Mesenteric fat pad (tissue), 1 donor: ENCODE measurements at places on chromosomes 7 and 10. TPM values are rescaled to one million over a fixed set of nuclear protein-coding genes. Genes with fewer than 3 reads are reported as not detected.

DNA sequence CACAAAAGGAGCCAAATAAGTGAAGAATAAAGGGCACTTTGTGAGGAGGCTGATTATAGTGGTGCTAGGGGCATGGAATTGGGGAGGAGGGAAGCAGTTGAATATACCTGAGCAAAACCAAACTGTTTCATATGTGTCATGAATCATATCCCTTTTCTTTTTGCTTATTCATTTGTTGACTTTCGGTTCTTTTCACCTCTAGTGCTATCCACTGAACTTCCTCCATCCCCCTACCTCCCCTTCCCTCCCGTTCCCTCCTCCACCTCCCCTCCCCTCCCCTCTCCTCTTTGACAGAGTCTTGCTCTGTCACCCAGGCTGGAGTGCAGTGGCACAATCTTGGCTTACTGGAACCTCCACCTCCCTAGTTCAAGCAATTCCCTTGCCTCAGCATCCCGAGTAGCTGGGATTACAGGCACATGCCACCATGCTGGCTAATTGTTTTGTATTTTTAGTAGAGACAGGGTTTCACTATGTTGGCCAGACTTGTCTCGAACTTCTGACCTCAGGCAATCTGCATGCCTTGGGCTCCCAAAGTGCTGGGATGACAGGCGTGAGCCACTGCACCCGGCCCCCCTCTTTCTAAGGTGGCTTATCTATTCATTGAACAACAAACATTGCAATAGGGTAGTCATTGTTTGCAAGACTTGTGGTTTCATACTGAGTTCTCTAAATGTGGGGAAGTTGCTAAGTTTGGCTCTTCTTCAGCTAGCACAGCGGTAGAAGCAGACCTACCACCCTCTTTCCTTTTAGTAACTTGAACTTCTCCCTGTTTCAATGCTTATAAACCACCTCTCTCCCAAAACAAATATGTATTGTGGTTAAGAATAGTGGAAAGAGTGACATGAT is 150.4 kb upstream of the PRPS1L1 start:
- no peak for DNase-seq

WEE2 gene
- not detected for total RNA-seq

HHEX gene
- 6.8 TPM for total RNA-seq

GRCh38 chr10:9009505-9009904 is 955.0 kb downstream of the GATA3 start:
- DNase-seq: no peak

DNA sequence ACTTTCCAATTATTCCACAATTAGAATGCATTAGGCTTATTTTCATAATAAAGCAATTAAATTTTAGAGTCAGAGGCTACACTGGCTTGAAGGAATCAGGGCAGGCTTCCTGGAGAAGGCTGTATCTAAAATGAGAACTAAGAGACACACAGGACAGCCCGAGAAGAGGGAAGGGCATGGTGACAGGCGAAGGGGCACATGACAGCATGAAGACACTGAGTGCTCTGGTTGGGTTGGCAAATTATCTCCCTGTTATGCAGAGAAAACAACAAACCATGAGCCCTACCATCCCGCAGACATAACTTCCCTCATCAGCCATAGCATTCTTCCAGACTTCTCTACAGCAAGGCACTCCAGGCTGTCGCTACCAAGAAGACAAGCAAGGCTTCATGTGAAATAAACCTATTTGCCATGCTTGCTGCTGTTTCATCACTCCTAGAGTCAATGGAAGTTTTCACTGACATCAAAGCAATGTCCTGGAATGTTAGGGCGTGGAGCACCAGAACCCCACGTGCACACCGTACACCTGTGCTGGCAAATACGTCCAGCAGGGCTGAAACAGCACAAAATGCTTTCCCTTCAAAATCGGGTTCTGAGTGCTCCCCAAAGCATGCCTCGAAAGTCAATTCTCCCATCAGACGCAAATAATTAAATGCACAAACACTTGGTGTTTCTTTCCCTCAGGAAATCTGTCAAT is 21.3 kb downstream of the VOPP1 start:
- no peak for DNase-seq

- no peak for DNase-seq
These were observed 1.1 kb upstream of the ZNF503 start for GRCh38 chr10:75402486-75403143.

DNA sequence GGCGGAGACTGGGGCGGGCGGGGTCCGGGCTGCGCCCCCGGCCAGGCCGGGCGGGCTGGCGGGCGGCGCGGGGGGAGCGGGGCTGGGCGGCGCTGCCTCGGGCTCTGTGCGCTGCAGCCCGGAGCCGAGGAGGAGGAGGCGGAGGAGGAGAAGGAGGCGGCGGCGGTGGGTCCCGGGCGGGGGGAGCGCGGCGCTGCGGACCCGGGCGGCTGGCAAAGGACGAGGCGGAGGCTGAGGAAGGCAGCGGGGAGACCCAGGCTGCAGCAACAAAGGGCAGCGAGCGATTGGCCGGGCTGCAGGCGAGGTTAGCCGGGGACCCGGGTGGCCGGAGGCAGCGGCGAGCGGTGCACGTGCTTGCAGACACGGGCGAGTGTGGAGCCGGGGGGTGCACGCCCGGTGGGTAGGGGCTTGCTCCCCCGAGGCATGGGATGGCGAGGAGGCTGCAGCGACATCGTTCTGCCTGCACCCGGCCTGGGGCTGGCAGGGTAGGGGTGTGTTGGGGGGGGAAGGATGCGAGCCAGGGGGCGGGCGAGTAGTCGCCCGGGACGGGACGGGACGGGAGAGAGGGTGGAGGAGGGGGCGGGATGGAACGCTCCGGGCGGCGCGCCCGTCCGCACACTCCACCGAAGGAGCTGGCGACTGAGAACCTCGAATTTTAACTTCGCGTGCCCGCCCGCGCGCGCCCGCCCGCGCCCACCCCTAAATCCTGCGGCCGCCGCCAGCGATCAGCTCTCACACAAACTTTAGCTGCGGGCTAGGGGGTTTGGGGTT is 844 bp upstream of the KAT6B start:
- DNase-seq: peak; percentile 92

DNA sequence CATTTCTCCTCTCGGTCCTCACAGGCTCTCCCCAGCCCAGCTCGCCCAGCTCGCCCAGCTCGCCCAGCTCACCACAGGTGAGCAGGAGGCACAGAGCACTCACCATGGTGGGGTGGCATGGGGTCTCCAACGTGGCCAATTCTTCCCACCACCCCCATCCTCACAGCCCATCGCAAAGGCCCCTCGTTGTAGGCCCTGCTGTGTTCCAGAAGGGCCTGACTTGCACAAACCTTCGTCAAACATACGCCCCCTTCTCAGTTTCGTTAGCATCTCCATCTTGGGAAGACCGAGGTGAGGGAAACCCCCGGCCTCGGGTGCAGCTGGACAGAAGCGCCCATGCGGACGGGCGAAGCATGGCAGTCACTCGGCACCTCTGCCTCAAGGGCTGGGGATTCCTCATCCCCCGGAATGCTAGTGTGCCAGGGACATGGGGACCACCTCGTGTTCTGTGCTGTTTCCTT is 304.6 kb downstream of the TNS3 start:
- DNase-seq: no peak

DNA sequence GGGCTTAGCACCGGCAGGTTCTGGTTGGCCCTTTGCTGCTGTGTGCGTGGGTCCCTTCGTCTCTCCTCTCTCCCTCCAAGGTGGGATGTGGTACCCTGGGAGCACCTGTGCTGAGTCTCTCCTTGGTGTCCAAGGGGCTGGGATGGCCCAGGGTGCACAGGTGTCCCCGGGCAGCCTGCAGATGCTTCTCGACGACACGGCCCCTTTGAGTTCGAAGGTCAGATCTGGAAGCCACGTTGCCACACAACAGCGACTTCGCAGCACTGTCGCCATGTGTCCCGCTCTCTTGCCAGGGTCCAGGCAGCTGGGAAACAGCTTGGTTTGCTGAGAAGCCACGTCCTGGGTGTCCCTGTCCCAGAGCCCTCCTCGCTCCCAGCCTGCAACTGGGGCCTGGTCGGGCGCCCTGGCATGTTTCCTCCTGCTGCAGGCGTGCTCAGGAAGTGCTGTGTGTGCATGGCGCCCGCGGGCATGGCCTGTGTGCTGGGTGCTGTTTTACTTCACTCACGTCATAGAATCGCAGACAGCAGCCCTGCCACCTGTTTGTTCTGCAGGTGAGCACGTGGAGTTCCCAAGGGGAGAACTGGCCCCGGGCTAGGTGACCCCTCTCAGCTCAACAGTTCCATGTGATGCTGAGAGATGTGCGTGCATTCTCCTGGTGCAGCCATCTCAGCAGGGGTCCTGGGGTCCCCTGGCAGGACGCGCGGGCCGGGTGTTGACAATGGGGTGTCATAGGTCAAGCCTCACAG is 70.9 kb downstream of the DNAJB6 start:
- DNase-seq: no peak

LCOR gene
- total RNA-seq: 40.7 TPM

DNA sequence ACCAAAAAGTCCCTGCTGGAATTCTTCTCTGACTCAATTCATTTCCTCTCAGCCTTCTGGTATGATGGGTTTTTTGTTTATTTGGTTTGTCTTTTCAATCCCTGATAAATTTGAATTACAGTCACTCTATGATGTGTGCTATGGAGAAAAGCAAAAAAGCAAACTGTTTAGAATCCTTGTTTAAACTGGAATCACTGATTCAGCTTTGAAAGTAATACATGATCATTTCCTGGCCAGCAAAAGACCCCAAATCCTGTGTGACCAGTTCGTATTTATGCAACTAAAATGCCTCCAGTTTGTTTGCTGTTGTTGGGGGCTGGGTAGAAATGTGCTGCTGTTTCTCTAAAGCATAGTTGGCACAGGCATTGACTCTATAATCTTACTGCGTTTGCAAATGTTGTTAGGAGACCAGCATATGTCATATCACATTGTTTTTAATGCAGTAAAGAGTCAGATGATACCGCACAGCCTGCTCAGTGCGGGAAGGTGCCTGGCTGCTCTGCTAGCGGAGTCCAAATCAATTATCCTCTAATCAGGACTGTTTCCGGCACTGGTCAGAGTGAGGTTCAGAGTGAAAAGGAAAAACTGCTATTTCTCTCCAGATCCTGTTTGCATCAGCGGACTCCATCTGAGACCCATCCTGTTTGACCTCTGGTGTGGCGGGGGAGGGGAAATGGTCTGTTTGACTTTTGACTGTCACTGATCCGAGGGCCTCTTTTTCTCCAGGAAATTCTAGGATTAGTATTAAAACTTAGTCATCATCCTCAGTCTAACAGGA is 40.6 kb upstream of the ADD3 start:
- DNase-seq: no peak

- DNase-seq: no peak
These were observed 190.5 kb downstream of the SKAP2 start for GRCh38 chr7:26673858-26674257.

NANOS1 gene
- 54.3 TPM for total RNA-seq

DNA sequence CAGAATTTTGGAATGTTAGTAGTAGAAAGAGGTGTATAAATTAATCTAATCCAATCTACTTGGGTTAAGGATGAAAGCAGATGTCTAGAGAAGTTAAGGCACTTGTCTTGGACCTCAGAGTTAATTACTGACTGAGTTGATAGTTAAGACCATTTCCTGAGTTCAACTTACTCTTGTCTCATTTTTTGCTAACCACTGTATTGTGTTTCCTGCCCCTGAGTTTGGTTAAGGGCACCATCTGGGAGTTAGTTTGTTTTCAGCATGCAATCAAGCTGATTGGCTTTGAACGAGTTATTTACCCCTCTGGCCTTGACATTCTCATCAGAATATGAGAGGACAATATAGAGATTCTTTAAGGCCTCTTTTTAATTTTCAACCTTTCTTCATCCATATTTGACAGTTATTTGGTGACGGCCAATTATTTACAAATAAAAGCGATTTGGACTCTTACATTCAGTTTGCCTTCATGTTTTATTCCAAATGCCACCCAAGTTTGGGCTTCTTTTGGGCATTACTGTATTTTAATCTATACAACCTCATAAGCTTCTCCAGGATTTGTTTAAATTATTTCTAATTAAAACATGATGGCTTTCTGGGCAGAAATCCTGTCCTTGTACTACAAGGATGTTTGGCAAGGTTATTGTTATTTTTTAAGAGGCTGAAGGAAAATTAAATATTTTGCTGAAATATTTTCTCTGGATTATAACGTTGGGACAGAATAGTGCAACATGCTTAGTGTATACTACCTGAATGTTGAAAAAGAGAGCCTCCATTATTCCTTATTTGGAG is 225.0 kb downstream of the CACNB2 start:
- DNase-seq: no peak

- DNase-seq: peak; percentile 69
These were observed 14.1 kb downstream of the EPHB6 start for GRCh38 chr7:142868986-142869415.

GRCh38 chr7:106752367-106752766 is 91.4 kb upstream of the CCDC71L start:
- no peak for DNase-seq

LIPF gene
- not detected for total RNA-seq

SH2D4B gene
- total RNA-seq: 0.35 TPM

- DNase-seq: no peak
These were observed 57.1 kb upstream of the VSTM2A start for GRCh38 chr7:54485044-54485443.

COBL gene
- 9.2 TPM for total RNA-seq
